ENCODE measurements at places on chromosomes 7 and 10. TPM values are rescaled to one million over a fixed set of nuclear protein-coding genes. Genes with fewer than 3 reads are reported as not detected.

GCK gene
- not detected for total RNA-seq

PGAM2 gene
- not detected for total RNA-seq

IL15RA gene
- 0.97 TPM for total RNA-seq

AFAP1L2 gene
- 0.77 TPM for total RNA-seq

PPP1R17 gene
- 0.36 TPM for total RNA-seq

ADARB2 gene
- 54.9 TPM for total RNA-seq

EPC1 gene
- 31.0 TPM for total RNA-seq

CALML5 gene
- not detected for total RNA-seq

SFRP4 gene
- not detected for total RNA-seq

SPDYE18 gene
- total RNA-seq: not detected

GRM3 gene
- not detected for total RNA-seq

ARMH3 gene
- 20.5 TPM for total RNA-seq

EVX1 gene
- total RNA-seq: 0.51 TPM

SSMEM1 gene
- total RNA-seq: not detected

MICALL2 gene
- total RNA-seq: 25.0 TPM

GPC2 gene
- 27.2 TPM for total RNA-seq

SGCE gene
- total RNA-seq: 37.7 TPM

CDNF gene
- total RNA-seq: 1.9 TPM

NUDT13 gene
- 2.3 TPM for total RNA-seq

HOXA9 gene
- total RNA-seq: 0.80 TPM

RHOBTB1 gene
- total RNA-seq: 20.3 TPM

ACSM6 gene
- total RNA-seq: not detected

TRIM50 gene
- 0.54 TPM for total RNA-seq
